ENCODE measurements at places on chromosomes 7 and 10.

GRCh38 chr10:3935141-3935540 is 150.1 kb upstream of the KLF6 start:
- DNase-seq: no peak

DNA sequence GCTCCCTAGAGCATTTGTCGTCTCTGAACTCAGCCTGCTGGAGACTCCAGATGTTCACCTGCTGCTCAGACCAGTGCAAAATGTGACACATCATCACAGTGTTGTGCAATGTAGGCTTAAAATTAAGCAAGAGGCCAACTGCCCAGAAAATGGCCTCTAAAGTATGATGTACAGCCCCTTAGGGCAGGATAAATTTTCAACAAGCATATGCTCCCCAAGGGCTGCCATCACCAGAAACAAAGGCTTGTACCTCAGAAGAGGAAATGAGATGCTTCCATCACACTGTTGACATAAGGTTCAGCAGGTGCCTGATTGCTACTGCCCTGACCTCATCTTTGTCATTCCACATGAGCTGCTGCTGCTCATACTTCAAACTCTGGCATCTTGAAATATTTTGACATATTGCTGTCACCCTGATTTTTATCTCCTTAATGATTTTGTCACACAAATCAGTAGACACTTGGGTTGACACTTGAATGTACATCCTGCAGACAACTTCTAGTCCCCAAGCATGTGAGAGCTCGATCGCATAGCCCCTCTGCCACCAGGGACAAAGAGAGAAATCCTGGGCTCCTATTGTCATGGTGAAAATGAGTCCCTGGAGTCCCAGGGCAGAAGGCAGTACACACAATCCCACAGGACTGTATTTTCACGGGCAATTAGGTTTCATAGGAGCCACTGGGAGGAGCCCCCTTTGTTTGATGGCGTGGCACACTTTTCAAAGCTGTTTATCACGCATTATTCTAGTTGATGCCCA is 219.7 kb upstream of the STK17A start:
- no peak for DNase-seq

DNA sequence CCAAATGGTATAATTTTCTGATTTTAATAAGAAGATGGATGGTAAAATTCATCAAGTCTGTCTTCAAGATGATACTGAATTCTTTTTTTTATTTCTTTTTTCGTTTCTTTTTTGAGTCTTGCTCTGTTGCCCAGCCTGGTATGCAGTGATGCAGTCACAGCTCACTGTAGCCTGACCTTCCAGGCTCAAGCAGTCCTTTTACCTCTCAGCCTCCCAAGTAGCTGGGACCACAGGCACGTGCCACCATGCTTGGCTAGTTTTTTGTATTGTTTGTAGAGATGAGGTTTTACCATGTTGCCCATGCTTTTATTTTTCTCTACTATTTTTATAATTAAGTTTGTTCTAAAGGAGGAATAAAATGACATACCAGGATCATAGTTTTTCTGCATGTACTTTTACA is 52.1 kb upstream of the HELLS start:
- DNase-seq: no peak

- no peak for DNase-seq
Measured at GRCh38 chr7:127967281-127967680, 64.0 kb downstream of the LRRC4 start.

DNA sequence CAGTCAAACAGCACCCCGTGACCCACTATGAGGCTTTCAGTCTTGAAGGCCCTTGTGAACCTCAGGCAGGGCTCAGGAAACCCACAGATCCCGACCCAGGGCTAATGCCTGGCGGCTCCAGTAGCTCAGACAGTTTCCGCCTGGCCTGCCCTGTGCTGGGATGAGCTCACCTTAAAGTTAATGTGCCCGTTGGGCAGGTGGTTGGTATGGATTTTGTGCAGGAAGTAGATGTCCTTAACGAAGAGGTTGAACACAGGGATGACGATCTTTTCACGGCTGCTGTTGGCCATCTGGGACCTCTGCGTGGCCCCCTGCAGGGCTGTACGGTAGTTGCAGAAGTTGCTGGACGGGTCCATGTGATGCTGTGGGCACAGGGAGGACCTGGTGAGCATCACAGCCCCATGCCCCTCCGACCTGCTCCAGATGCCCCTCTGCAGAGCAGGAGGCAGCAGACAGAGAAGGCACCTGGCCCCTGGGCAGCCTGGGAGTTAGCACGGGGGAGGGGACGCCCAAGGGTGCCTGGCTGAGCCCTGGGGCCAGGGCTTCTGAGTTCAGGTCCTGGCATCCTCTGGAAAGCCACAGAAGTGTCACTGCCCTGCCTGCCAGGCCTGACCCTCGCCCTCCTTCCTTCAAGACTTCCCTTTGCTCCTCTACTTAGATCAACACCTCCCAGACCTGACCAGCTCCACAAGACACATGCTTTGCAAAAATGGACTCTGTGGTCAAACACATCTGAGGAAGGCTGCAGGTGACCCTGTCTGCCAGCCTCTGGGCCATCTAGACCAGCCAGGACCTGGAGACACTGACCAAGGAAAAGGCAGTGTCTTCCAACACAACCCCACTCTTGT is 59.8 kb downstream of the CSGALNACT2 start:
- DNase-seq: no peak

- no peak for DNase-seq
Measured at GRCh38 chr7:48899932-48900331, 24.4 kb upstream of the CDC14C start.

Measured in GF-D8 (cell line).